Cardiac muscle cell (in vitro differentiated cells and primary cell): ENCODE measurements at places on chromosomes 13 and 19.

DNA sequence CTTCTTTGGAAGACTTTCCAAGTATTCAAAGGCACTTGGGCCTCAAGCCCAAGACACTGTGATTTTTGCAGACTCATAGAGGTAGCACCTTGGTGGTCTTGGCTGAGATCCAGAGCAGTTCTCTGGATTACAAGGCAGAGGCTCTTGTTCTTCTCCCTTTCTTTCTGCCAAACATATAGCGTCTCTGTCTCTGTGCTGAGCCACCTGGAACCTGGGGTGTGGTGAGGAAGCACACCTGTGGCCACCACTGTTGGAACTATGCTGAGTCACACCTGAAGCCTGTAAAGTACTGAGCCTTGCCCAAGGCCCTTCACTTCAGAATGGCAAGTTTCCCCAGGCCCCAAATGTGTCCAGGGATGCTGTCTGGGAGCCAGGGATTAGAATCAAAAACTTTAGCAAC, 127.5 kb downstream of the FREM2 start:
- H3K4me1 ChIP-seq: no peaks in the 10 kb centered on the region
- no peaks in the 10 kb centered on the region for H3K36me3 ChIP-seq
- no peak overlapping the region for H3K27ac ChIP-seq
- H3K4me3 ChIP-seq: no peak overlapping the region

DNA sequence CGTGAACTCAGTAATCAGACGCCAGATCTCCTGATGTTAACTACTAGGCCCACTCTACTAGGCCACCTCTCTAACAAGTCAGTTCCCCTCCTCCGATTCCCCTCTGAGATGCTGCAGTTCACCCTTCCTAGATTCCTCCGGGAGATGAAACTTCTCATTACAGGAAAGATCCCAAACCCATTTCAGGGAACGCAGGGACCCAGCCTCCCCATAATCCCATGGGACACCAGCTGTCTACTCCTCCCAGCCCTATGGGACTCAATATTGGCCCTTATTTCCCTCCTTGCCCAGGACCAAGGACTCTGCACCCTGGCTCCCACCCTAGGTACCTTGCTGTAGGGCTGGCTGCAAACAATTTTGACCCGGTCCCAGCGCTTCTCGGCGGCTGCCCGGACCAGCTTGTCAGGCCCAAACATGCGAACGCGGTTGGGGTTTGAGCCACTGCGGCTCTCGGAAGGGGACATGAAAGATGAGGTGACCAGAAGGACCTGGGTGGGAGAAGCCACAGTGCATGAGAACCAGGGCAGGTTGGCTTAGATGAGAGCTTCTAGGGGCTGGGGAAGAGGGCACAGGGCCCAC, 20.9 kb downstream of the XRCC1 start:
- peaks cover 35% of the 10 kb centered on the region for H3K36me3 ChIP-seq
- no peaks in the 10 kb centered on the region for H3K4me1 ChIP-seq
- H3K27me3 ChIP-seq: no peaks in the 10 kb centered on the region
- H3K4me3 ChIP-seq: no peak overlapping the region

DNA sequence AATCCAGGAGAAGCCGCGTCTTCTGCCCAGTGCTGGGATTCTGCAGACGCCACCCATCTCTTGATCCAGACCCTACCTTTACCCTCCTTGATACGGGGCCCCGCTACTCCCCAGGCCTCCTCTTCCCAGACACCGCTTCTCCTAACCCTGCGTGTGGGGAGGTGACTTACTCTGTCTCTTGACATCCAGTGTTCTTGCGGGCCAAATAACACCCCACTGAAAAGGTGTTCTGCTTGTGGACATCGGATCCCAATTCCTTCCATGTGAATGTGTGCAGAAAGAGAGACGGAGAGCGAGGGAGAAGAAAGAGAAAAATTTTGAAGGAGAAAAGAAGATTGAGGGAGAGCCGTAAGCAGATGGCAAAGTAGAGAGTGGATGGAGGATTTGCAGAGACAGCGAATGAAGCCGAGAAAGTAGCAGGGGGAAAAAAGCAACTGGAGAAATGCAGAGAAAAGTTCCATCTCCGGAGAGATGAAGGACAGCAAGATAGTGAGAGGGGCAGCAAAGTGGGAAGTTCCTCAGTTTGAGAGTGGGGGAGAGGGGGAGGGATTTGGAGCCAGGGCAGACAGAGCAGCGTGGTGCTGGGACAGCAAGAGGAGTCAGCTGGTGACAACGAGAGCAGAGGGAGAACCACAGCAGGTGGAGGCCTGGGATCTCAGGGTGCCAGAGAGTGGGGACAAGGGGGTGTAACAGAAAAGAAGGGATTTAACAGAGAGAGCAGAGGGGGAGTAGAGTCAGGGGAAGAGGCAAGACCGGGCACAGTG, 814 bp downstream of the ZNF480 start:
- DNase-seq: peak; percentile 22
- H3K27ac ChIP-seq: peak overlapping the region; percentile 93
- peaks cover 24% of the 10 kb centered on the region for H3K36me3 ChIP-seq
- peak overlapping the region; percentile 98 for H3K4me3 ChIP-seq
- peaks cover 8% of the 10 kb centered on the region for H3K4me1 ChIP-seq

DNA sequence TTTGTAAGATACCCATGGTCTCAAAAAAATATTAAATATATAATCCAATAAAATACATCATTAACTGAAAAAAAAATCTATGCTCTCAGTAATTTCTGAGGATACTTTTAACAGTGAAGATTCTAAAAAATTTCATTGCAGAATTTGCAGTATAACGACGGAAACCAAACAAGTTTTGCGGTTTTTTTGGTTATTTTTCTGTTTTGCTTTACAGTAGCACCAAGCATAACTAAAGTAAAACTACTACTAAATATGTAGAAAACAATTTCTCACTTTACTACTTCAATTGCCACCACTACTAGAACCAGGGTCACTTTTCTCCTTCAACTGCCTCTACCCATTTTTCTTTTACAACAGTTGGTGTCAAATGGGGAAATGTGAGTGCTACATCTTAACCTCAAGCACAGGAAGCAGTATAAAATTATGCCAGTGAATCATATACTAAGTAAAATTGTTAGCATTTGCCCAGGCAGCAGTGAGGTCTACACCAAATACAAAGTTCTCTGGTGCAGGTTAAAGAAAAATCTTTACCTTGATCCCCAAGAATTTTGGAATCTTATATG, 24.1 kb downstream of the MICU2 start:
- no peaks in the 10 kb centered on the region for H3K27me3 ChIP-seq
- no peaks in the 10 kb centered on the region for H3K4me1 ChIP-seq
- H3K27ac ChIP-seq: no peak overlapping the region
- no peaks in the 10 kb centered on the region for H3K36me3 ChIP-seq

- DNase-seq: no peak
- H3K4me3 ChIP-seq: no peak overlapping the region
- peaks cover 4% of the 10 kb centered on the region for H3K4me1 ChIP-seq
These were observed 211.6 kb downstream of the SHISA2 start for GRCh38 chr13:25840261-25840660.

DNA sequence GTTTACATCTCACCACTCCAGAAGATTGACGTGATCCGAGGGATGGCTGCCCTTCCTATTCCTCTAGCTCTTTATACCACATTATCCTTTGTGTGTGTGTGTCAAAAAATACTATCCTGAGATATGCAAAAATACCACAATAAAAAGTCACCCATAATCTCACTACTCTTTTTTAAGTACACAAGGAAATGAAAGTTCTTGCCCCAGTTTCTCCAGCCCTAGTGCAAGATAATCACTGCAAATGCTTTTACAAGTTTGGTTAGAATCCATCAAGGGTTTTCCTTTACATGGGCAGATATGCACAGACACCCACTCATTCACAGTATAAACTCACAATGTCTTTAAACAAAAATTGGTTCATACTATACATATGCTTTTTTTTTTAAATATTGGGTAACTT, 89.3 kb downstream of the DIAPH3 start:
- H3K36me3 ChIP-seq: no peaks in the 10 kb centered on the region
- peaks cover 11% of the 10 kb centered on the region for H3K4me1 ChIP-seq
- H3K27ac ChIP-seq: no peak overlapping the region
- H3K4me3 ChIP-seq: no peak overlapping the region

DNA sequence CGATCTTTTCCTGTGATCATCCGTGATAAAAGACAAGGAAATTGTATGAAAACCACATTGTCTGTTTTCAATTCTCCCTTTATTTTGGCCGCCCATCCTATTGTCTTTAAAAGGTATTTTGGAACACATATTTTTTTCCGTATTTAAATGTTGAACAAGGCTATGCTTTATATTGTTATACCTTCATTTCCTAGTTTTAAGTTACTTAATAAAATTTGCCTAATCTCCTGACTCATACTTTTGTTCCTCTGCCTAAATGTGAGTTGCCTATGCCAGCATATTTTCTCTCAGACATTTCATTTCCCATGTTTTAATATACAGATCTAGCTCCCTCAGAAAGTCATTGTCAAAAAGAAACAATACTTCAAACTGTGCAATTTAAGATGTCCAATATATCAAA, 104.2 kb downstream of the SLITRK6 start:
- no peaks in the 10 kb centered on the region for H3K36me3 ChIP-seq
- no peak overlapping the region for H3K4me3 ChIP-seq
- H3K4me1 ChIP-seq: no peaks in the 10 kb centered on the region
- no peak for DNase-seq
- H3K27me3 ChIP-seq: no peaks in the 10 kb centered on the region

DNA sequence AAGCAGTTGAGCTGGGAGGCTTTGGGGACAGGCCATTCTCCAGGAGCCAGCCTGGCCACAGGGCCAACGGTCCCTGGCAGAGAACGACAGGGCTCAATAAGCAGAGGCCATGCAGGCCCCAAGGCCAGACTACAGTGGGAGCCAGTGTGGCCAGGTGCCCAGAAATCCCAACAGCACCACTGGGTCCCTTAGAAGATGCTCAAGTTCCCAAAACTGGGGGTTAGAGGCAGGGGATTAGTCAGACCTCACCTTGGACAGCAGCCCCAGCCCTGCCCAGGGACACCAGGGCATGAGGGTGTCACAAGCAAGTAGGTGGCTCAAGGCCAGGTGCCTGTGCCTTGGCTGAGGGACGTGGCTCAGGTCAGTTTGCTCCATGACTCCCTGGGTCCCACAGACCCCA, 12.8 kb downstream of the SCGB2B2 start:
- H3K4me3 ChIP-seq: no peak overlapping the region
- no peaks in the 10 kb centered on the region for H3K36me3 ChIP-seq
- no peaks in the 10 kb centered on the region for H3K4me1 ChIP-seq
- no peak for DNase-seq
- H3K27ac ChIP-seq: no peak overlapping the region

DNA sequence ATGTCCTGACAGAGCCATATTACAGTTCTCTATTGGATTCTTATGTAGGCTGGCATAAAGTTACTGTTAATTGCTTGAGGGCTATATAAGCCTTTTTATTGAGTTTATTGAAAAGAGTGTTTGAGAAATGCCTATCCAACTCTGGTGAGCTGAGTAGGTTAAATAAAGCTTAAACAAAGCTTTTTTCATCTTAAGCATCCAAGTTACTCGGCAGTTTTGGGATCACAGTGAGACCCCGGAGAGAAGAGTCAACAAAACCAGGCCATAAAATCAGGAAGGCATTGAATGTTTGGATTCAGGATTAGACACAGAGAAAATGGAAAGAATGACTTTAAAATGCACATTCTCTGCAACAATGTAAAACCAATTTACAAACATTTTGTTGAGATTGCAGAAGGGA, 588.5 kb downstream of the DACH1 start:
- H3K27me3 ChIP-seq: no peaks in the 10 kb centered on the region
- no peaks in the 10 kb centered on the region for H3K4me1 ChIP-seq

- peaks cover 2% of the 10 kb centered on the region for H3K27me3 ChIP-seq
- H3K27ac ChIP-seq: no peak overlapping the region
- H3K36me3 ChIP-seq: no peaks in the 10 kb centered on the region
- peaks cover 11% of the 10 kb centered on the region for H3K4me1 ChIP-seq
These were observed 351.7 kb upstream of the ARGLU1 start for GRCh38 chr13:106919638-106920037.

DNA sequence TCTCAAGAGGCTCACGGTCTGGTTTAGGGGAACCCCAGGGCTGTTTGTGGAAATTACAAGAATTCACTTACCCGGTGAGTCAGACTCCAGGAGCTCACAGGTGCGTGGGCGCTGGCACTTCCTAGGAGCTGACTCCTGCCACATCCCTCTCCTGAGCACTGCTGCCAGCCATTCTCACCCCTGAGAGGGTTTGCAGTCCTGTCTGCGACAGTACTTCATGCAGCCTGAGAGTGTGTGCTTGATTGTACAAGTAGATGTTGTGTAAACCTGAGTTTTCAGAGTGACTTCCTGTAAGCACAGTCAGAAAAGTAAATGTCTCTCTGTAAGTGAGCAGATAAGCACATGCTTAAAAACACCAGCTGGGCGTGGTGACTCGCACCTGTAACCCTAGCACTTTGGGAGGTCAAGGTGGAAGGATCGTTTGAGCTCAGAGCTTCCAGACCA, 8.1 kb downstream of the MRPL4 start:
- DNase-seq: no peak
- H3K4me1 ChIP-seq: no peaks in the 10 kb centered on the region
- peaks cover 16% of the 10 kb centered on the region for H3K36me3 ChIP-seq
- no peaks in the 10 kb centered on the region for H3K27me3 ChIP-seq

GRCh38 chr13:37141011-37141410, 35.5 kb upstream of the CSNK1A1L start:
- no peaks in the 10 kb centered on the region for H3K27me3 ChIP-seq
- no peaks in the 10 kb centered on the region for H3K4me1 ChIP-seq

GRCh38 chr13:68810660-68811059, 1297.0 kb upstream of the ATXN8OS start:
- H3K4me3 ChIP-seq: no peak overlapping the region
- H3K27ac ChIP-seq: no peak overlapping the region
- no peaks in the 10 kb centered on the region for H3K27me3 ChIP-seq
